Stimulated activated CD8-positive, alpha-beta memory T cell treated with anti-CD3 and anti-CD28 coated beads, Interleukin-4, amount 100 ng/mL, for 1 hour (primary cell): ENCODE measurements at places on chromosomes 5 and 9.

- no peak for DNase-seq
These were observed at the start of gene SH3RF2 for GRCh38 chr5:145936401-145937131. TSS of gene SH3RF2 (plus strand) at chr5:145936578. CDS start at chr5:145937929, 1,351 bp downstream.

DNA sequence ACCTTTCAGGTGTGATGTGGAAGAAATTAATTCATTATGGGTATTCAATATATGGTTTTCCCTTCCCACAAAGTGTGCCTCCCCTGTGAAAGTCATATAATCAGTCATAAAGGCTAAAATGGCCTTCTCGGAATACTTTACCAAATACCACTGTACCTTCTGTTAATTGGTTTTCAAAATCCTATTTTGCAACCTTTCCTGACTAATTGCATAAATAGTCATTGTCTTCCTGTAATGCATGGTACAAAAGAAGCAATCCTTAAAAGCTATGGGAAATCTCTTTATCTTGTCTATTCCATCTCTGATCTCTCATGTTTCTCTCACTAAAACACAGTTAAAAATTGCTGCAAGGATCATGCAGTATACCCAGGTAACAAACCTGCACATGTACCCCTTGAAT lies 44.3 kb upstream of the UGCG start:
- no peak for DNase-seq

GRCh38 chr5:79514391-79515105 lies 614 bp upstream of the HOMER1 start:
- peak; percentile 77 for DNase-seq

- DNase-seq, result no peak
These were observed 121.9 kb downstream of the CDH18 start for GRCh38 chr5:19866090-19866450.

- DNase-seq, result no peak
These were observed 102.2 kb downstream of the PCSK5 start for GRCh38 chr9:75992482-75993206.

DNA sequence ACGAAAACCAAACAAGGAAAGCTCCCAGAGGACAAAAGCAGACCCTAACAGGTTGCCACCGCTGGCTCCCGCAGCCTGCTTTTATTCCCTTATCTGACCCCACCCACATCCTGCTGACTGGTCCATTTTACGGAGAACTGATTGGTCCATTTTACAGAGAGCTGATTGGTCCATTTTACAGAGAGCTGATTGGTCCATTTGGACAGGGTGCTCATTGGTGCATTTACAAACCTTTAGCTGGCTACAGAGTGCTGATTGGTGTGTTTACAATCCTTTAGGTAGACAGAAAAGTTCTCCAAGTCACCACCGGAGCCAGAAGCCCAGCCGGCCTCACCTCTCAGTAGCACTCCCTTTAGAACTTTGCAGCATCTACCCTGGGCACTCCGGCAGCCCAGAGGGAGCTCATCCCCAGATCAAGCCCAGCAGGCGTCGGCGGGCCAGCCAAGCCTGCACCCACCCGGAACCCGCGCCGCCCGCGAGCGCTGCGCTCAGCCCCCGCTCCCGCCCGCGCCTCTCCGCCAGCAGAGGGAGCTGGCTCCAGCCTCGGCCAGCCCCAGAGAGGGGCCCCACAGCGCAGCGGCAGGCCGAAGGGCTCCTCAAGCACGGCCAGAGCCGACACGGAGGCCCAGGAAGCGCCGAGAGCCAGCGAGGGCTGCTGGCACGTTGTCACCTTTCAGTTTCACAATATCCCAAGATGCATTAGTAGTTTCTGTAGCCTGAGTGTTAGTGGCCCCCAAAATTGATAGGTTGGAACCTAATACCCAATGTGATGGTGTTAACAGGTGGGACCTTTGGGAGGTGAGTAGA lies 35.3 kb upstream of the CLPTM1L start:
- peak; percentile 17 for DNase-seq

- no peak for DNase-seq
These were observed 326.7 kb downstream of the ASTN2 start for GRCh38 chr9:117088140-117088539.
